ENCODE measurements at places on chromosomes 12 and 14.

- no peak for DNase-seq
Measured at GRCh38 chr14:68777644-68778043, 15.2 kb downstream of the ZFP36L1 start.

DNA sequence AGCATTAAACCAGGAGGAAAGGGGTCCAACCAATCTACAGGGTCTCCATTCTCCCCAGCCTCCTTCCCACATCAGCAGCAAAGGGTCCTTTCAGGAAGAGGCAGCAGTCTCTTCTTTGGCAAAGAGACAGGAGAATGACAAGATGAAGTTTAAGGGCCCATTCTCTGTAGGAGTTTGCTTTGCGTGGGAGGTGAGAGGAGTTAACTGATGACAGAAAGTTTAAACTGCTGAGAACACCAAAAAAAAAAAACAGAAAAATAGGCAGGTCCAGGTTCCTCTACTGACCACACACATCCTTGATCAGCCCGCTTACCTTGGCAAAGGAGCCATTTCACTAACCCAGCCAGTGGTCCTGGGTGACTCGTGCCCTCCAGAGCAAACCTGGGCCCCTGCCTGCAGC lies 5.7 kb downstream of the SLC6A13 start:
- no peak for DNase-seq

DNA sequence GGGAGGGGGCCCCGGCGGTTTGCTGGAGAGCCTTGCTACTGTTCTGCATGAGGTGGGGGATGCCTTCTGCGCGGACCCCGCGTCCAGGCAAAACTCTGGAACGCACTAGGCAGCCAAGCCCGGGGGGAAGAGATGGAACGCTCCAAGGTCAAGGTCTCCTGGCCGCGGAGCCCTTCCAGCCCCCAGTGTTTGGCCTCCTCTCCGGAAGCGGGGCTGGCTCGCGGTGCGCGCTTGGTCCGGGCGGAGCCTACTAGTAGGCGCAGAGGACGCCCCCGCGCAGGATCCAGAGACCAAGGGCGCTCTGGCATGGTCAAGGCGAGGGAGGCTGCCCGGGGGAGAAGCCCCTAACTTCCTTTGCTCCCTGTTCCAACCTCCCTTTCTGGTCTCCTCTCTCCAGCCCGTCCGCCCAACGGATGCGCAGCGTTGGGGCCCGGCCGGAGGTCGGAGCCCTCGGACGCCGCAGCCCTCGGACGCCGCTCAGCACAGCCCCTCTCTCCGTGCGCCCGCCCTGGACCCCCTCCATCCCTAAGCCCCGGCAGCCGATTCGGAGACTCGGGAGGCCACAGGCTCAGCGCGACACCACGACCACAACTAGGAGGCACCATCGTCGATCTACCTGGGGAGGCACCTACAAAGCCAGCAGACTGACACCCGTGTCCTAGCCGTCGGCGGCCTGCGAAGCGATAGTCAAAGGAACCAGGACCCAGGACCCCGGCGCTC lies 669 bp upstream of the KCNK13 start:
- no peak for DNase-seq

DNA sequence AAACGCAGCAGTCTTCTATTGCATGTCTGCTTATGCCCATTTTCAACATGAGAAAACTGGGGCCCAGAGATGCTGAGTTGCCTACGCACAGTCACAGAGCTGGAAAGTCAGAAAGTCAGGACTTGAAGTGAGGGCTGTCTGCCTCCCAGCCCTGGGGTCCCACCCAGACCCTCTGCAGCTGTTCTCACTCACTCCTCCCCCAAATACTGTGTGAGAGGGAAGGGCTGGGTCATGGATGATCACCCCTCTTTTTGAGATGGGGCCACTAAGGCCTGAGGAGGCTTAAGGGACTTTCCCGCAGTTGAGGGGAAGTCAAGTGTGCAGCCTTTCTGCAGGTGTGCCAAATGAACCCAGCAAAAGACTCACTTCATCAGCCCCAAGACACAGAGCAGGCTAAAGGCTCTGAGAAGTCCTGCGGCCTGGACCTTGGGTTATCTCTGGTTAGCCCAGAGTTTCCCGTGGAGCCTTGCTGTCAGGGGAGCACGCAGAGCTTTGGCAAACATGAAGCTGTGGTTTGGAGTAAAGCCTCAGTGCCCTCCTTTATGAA lies 18.7 kb downstream of the DTX1 start:
- no peak for DNase-seq

GRCh38 chr12:28089338-28089737 lies 100.9 kb upstream of the CCDC91 start:
- no peak for DNase-seq

DNA sequence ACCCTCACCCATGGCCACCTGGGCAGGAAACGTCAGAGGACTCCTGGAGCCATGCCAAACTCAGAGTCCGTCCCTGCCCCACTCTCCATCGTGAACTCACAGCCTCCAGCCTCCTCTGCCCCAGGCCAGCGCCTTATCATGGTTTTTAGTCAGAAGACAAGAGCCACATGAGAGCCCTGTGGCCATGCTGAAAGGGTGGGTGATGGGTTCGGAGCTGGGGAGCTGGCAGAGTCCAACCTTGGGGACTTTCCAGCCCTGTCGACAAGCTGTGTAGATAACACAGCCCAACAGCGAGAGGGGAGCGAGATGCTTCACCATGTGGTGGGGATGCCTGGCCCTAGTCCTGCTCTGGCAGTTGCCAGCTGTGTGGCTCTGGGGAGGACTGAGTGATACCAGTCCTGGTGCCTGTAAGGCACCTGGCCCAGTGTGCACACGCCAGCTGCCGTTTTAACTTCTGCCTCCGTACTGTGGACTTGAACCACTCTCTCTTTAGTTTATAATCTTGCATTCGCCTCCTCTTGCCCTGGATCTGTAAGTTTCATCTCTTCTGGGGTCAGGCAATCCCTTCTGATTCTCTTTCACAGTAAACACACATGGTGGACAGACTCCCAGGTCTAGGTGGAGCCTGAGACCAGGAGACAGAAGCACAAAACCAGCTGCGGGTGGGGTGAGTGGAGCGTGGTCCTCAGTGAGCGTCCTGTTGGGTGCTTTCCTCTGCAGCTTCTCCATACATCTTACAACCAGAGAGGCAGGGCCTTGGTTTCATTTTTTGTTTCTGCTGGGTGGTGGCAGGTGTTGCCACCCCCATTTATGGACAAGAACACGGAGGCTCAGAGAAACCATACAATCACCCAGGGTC lies 55.3 kb downstream of the RIN3 start:
- DNase-seq = no peak

- DNase-seq = no peak
Measured at GRCh38 chr12:116441292-116441691, 117.9 kb upstream of the MAP1LC3B2 start.

Data from CD4-positive, alpha-beta memory T cell (primary cell).